Activated naive CD4-positive, alpha-beta T cell treated with anti-CD3 and anti-CD28 coated beads, Interleukin-2, amount 50 U/mL, for 72 hours (primary cell): ENCODE measurements at places on chromosomes 11 and 22.

DNA sequence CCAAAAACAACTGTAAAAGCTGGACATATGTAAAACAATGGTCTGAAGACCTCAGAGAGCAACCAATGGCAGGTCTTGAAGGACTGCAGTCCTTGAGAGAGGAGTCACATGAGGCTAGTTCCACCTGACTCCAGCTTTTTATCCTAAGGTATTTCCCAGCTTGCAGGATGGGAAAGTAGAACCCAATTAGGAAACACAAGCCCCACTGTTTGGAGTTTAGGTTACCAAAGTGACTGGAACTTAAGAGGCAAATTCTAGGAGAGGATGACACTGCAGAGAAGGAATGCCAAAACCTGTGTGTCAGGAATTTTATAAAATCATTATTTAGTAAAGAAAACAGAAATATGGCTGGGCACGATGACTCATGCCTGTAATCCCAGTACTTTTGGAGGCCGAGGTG lies 18.4 kb downstream of the OR2AT4 start:
- no peak for DNase-seq

GRCh38 chr22:42893371-42894150 lies 36.5 kb upstream of the ARFGAP3 start:
- DNase-seq: no peak

DNA sequence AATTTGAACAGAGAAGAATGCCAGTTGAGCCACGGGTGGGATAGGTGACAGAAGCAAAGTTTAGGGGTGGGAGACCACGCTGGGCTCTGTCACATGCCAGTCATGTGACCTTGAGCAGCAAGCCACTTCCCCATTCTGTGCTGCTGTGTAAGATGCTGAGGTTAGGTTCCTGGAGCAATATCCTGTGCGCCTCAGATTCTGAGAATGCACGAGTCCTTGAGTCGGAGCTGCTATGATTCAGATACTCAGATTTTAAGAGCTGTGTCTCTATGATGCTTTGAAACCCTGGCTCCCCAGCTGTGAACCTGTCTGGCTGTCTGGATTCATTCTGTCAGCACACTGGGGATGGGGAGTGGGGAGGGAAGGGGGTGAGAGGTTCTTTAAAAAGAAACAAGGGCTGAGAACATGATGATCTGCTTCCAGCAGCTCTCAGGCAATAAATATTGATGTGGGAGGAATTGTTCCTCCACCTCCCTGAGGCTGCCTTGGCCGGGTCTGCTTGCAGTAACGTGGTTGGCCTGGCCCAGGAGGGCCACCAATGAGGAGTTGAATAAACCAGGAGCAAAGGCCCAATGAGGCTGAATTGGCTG lies 24.0 kb downstream of the SLCO2B1 start:
- no peak for DNase-seq

- no peak for DNase-seq
Measured at GRCh38 chr11:79419120-79419519, 21.7 kb downstream of the TENM4 start.

- DNase-seq: no peak
Measured at GRCh38 chr11:75269896-75270295, 29.3 kb downstream of the TPBGL start.
